Stimulated activated CD4-positive, alpha-beta T cell treated with anti-CD3 and anti-CD28 coated beads, Interleukin-15, amount 100 ng/mL, for 1 hour (primary cell): ENCODE measurements at places on chromosomes 3 and 15.
A peak's percentile ranks its signal among the peaks of the same experiment; 100 is the strongest.

GRCh38 chr3:122184591-122184929, 1.1 kb downstream of the CASR start:
- no peak for DNase-seq

- DNase-seq, result peak; percentile 40
These were observed 8.0 kb upstream of the FAM107A start for GRCh38 chr3:58585005-58585786.

DNA sequence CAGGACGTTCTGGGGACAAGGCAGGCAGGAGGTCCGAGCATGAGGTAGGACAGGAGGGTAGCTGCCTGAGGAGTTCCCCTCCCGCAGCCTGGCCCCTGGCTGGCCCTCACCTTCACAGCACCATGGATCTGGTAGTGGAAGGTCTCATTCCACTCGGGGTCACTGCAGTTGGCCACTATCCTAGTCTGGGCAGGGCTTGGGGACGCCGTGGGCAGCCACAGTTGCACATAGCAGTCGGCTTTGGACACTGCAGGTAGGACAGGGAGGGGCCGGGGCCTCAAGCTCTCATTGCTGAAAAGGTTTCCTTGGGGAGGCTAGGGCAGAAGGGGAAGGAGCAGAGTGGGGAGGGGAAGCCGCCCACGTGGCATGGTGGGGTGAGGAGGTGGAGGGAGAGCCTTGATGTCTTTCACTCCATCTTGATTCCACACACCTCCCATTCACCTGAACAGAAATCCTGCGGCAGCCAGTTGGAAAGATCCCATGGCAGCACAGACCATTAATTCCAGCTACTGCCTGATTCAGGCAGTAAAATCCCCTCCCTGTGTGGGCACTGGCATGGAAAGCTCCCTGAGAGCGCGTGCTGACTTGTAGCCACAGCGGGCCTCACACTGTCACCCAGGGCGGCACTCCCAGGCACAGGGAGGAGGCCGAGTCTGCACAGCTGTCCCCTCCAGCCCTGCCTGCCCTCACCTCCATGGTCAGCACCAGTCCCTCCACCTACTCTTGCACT, 2.1 kb downstream of the PLA2G4F start:
- DNase-seq, result no peak

- no peak for DNase-seq
These were observed 470.3 kb downstream of the CNTN4 start for GRCh38 chr3:2568929-2569328.

- DNase-seq, result no peak
These were observed 281.9 kb upstream of the LRRFIP2 start for GRCh38 chr3:37456270-37456708.

DNA sequence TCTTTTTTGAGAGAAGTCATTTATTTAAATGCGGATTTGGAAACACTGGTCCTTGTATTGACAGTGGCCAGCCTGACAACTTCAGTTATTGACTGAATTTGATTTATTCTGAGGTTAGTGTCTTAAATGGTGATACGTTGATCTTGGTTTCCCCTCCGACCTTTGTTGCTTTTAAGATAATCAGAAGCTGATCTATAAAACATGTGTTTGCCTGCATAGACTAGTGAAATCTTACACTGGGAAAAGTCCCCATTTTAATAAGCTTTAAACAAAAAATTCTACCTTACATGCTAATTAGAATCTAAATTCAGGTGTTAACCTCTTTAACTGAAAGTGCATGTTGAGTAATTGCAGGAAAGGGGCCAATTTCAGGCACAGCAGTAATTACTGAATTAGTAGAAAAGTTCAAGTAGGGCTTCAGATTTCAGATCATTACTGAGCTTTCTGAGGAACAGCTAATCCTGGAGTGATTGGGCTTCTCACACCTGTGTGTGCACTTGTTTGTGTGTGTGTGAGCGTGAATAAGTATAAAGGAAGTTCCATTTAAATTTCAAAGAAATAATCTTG, 221.4 kb downstream of the SOX2 start:
- DNase-seq, result no peak

DNA sequence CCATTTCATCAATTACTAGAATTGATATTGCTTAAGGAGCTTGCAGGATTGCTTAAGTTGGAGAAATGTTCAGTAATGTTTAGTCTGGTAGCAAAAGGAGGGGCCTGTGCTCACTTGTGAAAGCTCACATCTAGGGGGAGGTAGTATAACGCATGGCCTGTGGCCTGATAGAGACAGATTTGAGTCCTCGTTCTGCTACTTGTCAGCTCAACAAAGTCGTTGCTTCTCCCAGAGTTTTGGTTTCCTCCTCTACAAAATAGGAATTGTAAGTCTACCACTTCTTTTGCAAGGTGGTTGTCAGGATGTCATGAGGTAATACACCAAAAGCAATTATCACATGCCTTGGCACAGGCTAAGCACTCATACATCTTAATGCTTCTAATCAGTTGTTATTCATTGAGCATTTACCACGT, 1.3 kb downstream of the ST3GAL6 start:
- DNase-seq, result no peak

- no peak for DNase-seq
These were observed 4.0 kb upstream of the TBC1D21 start for GRCh38 chr15:73869216-73869995.

DNA sequence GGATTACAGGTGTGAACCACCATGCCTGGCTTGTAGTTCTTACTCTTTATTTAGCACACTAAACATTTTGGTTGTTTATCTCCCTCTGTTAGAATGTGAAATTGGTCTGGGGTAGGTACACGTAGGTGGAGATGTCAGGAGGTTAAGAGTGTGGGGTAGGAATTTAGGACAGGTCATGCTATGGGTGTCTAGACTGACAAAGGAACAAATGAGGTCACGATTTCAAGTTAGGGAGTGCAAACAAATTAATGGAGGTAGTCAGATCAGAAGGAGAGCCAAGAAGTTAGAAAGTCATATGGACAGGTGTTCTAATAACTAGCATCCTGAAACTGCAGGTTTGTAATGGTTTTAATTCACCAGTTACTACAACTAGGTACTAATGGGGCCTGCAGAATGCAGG, 19.8 kb downstream of the CDV3 start:
- no peak for DNase-seq

- no peak for DNase-seq
These were observed 118.3 kb upstream of the FOXB1 start for GRCh38 chr15:59885832-59886231.

DNA sequence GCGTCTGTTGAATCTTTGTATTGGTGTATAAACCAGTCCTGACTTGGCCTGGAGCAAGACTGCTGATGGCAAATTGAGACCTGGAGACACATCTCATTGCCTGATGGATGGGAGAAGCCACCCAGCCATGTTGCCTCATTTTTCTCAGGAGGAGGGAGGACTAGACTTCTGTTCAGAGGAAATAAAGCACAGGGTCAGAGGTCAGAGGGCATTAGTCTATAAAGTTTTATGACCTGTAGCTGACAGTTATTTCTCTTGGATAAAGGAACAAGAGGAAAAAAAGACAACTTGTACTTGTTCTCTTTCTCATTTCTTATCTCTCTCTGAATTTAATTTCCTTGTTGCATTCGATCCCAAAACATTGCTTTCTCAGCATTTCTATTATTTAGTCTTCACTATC, 775.9 kb downstream of the SQOR start:
- DNase-seq, result no peak

DNA sequence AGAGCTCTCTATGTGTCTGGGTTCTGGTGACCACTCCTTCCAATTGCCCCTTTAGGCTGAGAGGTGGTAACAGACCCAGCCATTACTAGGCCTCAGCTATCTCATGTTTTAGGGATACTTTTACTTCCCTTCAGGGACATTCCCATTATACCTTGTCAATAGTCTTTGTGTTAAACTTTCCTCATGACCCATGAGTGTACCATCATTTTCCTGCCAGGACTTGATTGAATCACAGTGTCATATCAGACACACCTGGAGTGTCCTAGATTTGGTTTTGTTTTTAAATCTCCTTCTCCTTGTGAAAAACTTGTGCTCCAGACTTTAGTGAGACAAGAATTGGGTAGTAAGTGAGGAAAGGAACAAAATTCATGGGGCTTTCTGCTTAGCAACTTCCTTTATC, 136.6 kb downstream of the KCNAB1 start:
- no peak for DNase-seq

GRCh38 chr3:46903341-46904302, 26.1 kb downstream of the PTH1R start:
- no peak for DNase-seq

DNA sequence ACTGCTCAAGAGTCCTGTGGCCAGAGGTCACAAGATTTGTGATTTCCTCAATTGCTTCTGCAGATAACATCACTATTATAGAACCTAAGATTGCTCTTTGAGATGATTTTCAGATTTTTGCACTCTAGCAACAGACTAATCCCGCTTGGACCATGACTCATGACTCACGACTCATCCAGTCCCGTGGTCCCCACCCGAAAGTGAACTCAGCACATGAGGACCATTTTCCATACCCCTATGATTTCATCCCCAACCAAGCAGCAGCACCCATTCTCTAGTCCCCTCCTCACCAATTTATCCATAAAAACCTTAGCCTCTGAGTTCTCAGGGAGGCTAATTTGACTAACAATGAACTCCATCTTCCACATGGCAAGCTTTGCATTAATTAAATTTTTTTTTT, 106.3 kb upstream of the ALCAM start:
- no peak for DNase-seq

- no peak for DNase-seq
These were observed 2.9 kb downstream of the NR2F2 start for GRCh38 chr15:96333131-96334016.

DNA sequence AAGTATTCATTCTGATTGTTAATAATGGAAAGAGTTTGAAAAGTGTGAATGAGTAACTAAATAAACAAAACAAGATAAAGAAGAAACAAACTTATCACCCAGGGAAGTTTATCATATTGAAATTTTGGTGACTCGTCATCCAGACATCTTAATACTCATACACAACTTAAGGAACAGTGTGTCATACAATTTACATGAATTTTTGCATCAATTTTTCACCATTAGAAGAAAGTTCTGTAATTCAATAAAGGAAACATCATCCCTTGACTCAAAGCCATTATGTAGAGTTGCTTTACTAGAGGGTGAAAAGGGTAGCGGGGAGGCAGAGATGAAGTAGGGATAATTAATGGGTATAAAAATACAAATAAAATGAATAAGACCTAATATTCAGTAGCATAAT, 536.2 kb downstream of the GRM7 start:
- no peak for DNase-seq

GRCh38 chr15:27101982-27102381, 131.0 kb downstream of the GABRG3 start:
- DNase-seq, result no peak

DNA sequence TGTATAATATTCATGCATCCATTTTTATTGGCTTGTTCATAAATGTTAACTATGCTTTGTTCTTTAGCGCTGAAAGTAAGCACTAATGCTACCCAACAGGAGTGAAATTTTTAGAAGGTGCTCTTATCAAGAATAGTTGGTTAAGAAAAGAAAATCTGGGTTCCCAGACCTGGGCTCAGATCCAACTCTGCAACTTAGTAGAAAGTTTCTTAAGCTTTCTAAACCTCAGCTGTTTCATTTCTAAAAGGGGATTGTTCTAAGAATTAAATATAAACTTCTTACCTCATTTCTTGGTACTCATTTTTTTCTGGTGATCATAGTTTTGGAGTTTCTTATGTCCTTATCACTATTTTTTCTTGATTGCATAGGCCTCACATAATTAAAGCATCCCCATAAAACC, 12.1 kb downstream of the ARPP21 start:
- DNase-seq, result no peak

DNA sequence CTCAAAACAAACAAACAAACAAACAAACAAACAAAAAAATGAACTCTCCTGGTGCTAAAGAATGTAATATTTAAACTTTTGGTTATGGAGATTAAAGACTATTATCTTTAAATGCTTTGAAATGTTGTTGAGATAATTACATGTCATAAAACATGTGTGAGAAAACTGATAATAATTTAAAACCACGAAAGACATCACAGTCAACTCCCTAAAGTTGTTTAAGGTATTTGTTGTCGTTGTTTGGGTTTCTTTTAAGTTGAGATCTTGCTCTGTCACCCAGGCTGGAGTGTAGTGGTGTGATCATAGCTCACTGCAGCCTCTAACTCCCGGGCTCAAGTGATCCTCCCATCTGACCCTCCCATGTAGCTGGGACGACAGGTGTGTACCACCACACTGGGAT, 12.0 kb downstream of the EFCAB12 start:
- no peak for DNase-seq

GRCh38 chr15:79922512-79923078, 25.8 kb upstream of the MTHFS start:
- no peak for DNase-seq

- no peak for DNase-seq
These were observed 670 bp upstream of the ISLR start for GRCh38 chr15:74172701-74173379.

GRCh38 chr3:32709346-32709745, 24.4 kb downstream of the CNOT10 start:
- no peak for DNase-seq

DNA sequence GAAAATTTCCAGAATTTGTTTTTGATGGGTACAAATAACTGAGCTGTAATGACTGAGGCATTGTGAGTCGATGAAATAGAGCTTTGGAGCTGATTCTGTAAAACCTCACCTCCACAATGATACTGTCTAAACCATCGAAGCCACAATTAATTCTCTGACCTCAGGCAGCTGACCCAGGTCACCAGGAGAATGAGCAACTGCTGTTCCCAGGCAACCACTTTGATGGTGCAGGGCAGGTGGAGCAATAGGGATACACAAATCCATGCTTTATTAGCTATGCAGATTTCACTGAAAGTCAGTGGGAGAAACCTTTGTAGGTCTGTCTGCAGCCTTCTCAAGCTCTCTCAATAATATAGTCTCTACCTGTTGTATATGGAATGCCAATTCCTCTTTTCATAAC, 204.4 kb downstream of the RYR3 start:
- no peak for DNase-seq

GRCh38 chr3:105722943-105723556, 145.8 kb downstream of the CBLB start:
- no peak for DNase-seq

DNA sequence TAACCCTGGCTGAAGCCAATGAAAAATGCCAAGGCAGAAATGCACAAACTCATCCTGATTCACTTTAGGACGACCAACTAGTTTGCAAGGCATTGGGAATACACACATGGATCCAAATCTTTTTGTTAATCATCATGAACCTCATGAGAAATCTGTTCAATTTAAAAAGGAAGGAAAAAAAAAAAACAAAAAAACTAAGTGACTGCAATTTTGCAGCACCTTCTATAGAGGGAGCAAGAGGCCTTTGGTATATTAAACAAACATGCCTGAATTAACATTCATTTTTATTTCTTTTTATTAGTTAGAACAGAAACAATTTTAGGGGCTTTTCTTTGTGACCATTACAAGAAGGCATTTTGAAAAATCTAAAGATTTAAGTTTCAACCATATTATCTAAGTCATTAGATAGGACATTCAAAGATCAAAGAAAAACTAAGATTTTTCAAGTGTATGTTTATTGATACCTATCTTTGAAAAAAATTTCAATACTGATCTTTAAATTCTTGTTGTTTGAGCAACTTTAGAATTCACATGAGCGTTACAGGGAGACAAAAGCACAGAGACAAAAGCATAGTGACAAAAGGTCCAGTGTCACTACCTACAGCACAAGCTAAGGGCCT, 182.4 kb downstream of the CBLB start:
- DNase-seq, result no peak

- no peak for DNase-seq
These were observed 941 bp upstream of the SLC26A6 start for GRCh38 chr3:48636149-48636655.
